ENCODE measurements at places on chromosomes 1 and 21. TPM values are rescaled to one million over a fixed set of nuclear protein-coding genes. Genes with fewer than 3 reads are reported as not detected.

GRCh38 chr1:108209456-108210108 is 9.4 kb upstream of the SLC25A24 start:
- H3K36me3 ChIP-seq, result no peaks in the 10 kb centered on the region
- no peak overlapping the region for H3K27ac ChIP-seq
- H3K27me3 ChIP-seq, result peaks cover 62% of the 10 kb centered on the region
- peak; percentile 26 for DNase-seq
- H3K4me3 ChIP-seq, result no peak overlapping the region
- peaks cover 10% of the 10 kb centered on the region for H3K4me1 ChIP-seq

DNA sequence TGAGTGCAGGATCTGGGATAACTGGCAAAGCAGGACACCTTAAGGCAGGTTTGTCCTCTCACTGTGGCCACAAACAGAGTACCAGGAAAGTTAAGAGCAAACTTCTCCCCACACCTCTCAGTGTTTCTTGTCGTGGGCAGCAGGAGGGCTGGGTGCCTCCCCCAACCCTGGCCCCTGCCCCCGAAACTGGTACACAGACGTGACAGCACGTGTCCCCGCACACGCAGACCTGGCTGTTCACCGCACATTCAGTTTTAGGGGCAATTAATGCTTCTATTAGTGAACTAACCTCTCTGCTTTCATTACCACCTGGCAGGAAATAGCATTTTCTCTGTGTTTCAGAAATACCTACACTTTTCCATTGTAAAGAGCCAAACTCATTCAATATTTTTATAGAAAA is 32.9 kb upstream of the RIPK4 start:
- H3K4me1 ChIP-seq, result no peaks in the 10 kb centered on the region
- peaks cover 12% of the 10 kb centered on the region for H3K36me3 ChIP-seq
- H3K4me3 ChIP-seq, result no peak overlapping the region
- DNase-seq, result no peak

DNA sequence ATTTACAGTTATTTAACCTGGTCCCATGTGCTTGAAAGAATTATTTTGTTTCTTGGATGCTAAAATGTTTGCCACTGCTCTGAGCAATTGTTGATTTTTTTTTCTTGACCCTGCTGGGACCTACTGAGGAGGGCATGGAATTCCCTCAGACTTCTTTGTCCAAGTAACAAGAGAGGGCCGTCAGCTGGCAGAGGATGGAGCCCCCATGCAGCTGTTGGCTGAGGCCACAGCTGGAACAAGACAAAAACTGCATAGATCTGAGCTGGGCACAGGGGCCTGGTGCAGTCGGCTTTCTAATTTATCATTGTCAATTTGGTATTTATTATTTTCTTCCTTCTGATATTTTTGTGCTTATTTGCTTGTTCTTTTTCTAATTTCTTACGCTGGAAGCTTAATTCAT is 39.6 kb upstream of the ABCG1 start:
- peaks cover 27% of the 10 kb centered on the region for H3K27me3 ChIP-seq
- no peaks in the 10 kb centered on the region for H3K36me3 ChIP-seq
- no peak overlapping the region for H3K4me3 ChIP-seq
- no peaks in the 10 kb centered on the region for H3K4me1 ChIP-seq

DNA sequence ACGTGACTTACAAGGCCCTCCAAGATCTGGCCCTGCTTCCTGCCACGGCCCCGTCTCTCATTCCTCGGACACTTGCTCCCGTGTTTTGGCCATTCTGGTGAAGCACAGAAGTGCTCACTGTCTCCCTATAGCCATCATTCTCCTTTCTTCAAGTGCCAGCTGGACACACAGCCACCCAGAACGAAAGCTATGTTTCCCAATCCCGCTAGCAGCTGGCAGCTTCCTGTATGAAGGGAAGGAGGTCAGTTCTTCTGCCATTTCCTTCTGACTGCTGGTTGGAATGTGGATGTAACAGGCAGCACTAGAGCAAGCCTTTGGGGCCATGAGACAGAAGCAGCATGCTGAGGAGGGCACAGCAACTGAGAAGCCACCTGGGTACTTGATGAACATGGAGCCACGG is 82.8 kb downstream of the TGFBR3 start:
- peak; percentile 64 for DNase-seq
- H3K36me3 ChIP-seq, result peaks cover 10% of the 10 kb centered on the region
- peaks cover 51% of the 10 kb centered on the region for H3K4me1 ChIP-seq
- H3K27ac ChIP-seq, result peak overlapping the region; percentile 95
- peaks cover 15% of the 10 kb centered on the region for H3K27me3 ChIP-seq

ORC1 gene
- total RNA-seq, result 44.2 TPM
